Ovary (tissue), 10 donors: ENCODE measurements at places on chromosomes 5 and 9. TPM values are rescaled to one million over a fixed set of nuclear protein-coding genes. Genes with fewer than 3 reads are reported as not detected.

Gene ZNF883
- 0.97 TPM for total RNA-seq

Gene NEUROG1
- total RNA-seq, result not detected

Gene PCDHGA11
- 6.9 TPM for total RNA-seq

Gene CDH9
- total RNA-seq, result not detected

DNA sequence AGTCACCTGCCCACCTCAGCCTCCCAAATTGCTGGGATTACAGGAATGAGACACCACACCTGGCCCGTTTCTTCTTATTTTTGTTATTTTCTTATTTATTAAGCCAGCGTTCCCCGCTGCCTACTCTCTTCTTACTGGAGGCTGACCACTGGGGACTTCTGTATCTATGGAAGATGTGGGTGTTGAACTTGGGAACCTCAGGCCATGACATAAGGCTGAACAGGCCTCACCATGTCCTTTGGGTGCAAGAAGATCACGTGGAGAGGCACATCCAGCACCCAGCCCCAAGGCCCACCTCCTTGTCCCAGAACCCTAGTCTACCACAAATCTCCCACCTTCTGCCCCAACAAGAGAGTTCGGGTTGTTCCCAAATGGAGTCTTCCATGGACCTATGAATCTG lies 59.4 kb upstream of the NEK6 start:
- H3K4me1 ChIP-seq, result no peaks in the 10 kb centered on the region
- no peak overlapping the region for H3K4me3 ChIP-seq
- no peaks in the 10 kb centered on the region for H3K36me3 ChIP-seq
- H3K27ac ChIP-seq, result no peak overlapping the region
- no peak for DNase-seq

DNA sequence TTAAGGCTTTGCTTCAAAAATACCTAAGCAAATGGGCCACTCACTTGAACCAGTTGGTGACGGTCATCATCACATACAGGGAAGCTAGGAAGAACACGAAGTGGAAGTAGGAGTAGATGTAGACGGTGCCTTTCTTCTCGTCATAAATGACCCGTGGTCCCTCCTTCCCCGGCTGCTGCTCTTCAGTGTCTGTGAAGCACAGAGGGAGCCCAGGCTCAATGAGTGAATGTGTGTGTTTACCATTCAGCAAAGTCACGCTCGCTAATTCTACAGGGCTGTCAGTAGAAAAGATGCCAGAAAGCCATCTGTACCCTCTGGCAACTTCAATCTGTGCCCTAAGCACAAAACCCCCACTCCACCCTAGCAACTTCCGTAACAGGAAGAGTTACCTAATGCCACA lies 109.8 kb downstream of the SERINC5 start:
- H3K27ac ChIP-seq, result no peak overlapping the region
- H3K4me3 ChIP-seq, result no peak overlapping the region
- no peaks in the 10 kb centered on the region for H3K36me3 ChIP-seq
- no peak for DNase-seq

GRCh38 chr5:134086225-134086942 lies 28.1 kb upstream of the TCF7 start:
- no peaks in the 10 kb centered on the region for H3K4me1 ChIP-seq
- no peak for DNase-seq
- H3K27ac ChIP-seq, result no peak overlapping the region
- no peak overlapping the region for H3K4me3 ChIP-seq
- no peaks in the 10 kb centered on the region for H3K27me3 ChIP-seq

DNA sequence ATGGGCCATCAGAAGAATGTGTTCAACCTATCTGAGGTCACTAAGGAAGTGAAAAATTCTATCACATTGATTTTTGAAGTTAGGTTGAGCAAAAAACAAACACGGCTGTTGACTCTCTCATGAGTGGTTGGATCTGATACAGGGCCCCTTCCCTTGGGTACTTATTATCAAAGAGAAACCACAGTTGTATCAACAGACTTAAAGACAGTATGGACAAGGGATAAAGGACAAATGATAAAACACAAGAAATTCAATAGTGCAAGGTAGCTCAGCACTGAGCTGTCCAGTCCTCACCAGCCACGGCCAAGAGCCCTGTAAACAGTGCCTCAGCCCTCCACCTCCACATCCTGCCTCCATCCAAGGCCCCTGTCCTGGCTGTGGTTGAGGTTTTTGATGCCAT lies 86.9 kb downstream of the UBE2QL1 start:
- H3K27ac ChIP-seq, result no peak overlapping the region
- no peaks in the 10 kb centered on the region for H3K4me1 ChIP-seq
- no peak for DNase-seq
- no peak overlapping the region for H3K4me3 ChIP-seq
- H3K36me3 ChIP-seq, result no peaks in the 10 kb centered on the region

GRCh38 chr5:146025114-146025680 lies 80.2 kb downstream of the PLAC8L1 start:
- no peaks in the 10 kb centered on the region for H3K27me3 ChIP-seq
- DNase-seq, result no peak
- H3K36me3 ChIP-seq, result no peaks in the 10 kb centered on the region
- H3K4me1 ChIP-seq, result no peaks in the 10 kb centered on the region
- H3K4me3 ChIP-seq, result no peak overlapping the region

DNA sequence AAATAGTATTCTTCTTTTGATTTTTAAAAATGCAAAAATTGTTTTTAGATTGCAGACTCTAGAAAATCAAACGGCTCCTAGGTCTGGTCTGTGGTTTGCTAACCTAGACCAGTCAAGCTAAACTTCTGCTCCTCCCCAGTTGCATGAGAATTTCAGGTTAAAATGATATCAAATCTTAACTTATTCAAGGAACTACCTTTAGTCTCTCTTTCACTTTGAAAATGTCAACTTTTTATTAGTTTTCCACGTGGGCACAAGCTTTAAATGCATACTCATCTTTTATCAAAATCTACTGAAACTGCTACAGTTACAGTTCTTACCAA lies 8.8 kb downstream of the CAMK4 start:
- no peak overlapping the region for H3K4me3 ChIP-seq
- no peaks in the 10 kb centered on the region for H3K27me3 ChIP-seq
- DNase-seq, result no peak
- no peaks in the 10 kb centered on the region for H3K36me3 ChIP-seq
- no peak overlapping the region for H3K27ac ChIP-seq

- H3K27me3 ChIP-seq, result no peaks in the 10 kb centered on the region
- H3K4me3 ChIP-seq, result no peak overlapping the region
Measured at GRCh38 chr5:148912714-148913398, 86.4 kb downstream of the ADRB2 start.

GRCh38 chr9:97555164-97555563 lies 53.7 kb downstream of the TMOD1 start:
- no peaks in the 10 kb centered on the region for H3K27me3 ChIP-seq
- peak overlapping the region; percentile 84 for H3K27ac ChIP-seq
- H3K4me1 ChIP-seq, result peaks cover 38% of the 10 kb centered on the region
- H3K4me3 ChIP-seq, result no peak overlapping the region
- DNase-seq, result peak; percentile 83
- no peaks in the 10 kb centered on the region for H3K36me3 ChIP-seq
